ENCODE measurements at places on chromosomes 5 and 9.

- DNase-seq: no peak
Observed at GRCh38 chr9:80197661-80198060, 625.9 kb downstream of the TLE4 start.

GRCh38 chr5:155434681-155435080 is 421.1 kb downstream of the KIF4B start:
- DNase-seq: no peak

- DNase-seq: peak; percentile 56
Observed at GRCh38 chr9:37415011-37415719, 7.3 kb upstream of the GRHPR start.

- DNase-seq: no peak
Observed at GRCh38 chr5:136999787-137000186, 499.3 kb downstream of the SPOCK1 start.

- no peak for DNase-seq
Observed at GRCh38 chr5:141814064-141814964, 63.9 kb downstream of the PCDH1 start.

DNA sequence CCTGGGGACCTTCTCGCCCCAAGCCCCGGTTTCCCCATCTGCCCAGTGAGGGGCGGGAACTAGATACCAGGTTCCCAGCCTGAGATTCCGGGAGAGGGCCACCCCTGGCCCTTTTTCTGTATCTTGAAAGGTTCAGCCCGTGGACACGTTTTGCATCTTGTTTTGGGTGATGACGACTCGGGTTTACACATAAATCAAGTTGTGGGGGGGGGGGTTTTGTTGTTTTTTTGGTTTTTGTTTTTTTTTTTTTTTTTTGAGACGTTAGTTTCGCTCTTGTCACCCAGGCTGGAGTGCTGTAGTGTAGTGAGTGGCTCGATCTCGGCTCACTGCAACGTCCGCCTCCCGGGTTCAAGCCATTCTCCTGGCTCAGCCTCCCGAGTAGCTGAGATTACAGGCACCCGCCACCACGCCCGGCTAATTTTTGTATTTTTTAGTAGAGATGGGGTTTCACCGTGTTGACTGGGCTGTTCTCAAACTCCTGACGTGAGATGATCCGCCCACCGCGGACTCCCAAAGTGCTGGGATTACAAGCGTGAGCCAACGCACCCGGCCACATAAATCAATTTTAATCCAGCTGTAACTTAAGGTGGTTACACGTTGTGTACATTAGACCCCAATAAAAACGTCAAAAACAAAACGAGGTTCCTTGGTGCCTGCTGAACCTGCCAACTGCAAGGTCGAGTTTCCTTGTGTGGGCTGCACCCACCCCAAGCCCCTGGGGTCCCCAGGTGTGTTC is 1.1 kb upstream of the BRD3 start:
- peak; percentile 21 for DNase-seq

- DNase-seq: no peak
Observed at GRCh38 chr5:67435032-67435431, 238.4 kb upstream of the CD180 start.

DNA sequence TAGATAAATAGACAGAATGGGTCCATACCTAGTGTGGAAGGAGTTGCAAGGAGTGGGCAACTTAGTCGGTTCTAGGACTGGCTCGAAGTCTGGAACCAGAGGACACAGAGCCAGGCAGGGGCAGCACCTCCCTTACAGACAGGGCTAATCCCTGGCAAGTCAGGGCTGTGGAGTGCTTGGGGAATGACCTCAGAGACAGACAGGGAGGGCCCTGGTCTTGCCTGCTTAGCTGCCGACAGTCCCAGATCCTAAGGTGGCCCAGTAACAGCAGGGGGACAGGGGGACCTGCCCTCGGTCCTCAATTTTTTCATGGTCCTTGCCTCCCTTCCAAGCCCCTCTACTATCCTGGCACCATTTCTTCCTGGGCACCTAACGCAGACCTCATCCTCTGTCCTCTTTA is 222.4 kb upstream of the TNC start:
- no peak for DNase-seq

GRCh38 chr5:157328277-157328912 is 62.5 kb downstream of the CYFIP2 start:
- DNase-seq: peak; percentile 69

DNA sequence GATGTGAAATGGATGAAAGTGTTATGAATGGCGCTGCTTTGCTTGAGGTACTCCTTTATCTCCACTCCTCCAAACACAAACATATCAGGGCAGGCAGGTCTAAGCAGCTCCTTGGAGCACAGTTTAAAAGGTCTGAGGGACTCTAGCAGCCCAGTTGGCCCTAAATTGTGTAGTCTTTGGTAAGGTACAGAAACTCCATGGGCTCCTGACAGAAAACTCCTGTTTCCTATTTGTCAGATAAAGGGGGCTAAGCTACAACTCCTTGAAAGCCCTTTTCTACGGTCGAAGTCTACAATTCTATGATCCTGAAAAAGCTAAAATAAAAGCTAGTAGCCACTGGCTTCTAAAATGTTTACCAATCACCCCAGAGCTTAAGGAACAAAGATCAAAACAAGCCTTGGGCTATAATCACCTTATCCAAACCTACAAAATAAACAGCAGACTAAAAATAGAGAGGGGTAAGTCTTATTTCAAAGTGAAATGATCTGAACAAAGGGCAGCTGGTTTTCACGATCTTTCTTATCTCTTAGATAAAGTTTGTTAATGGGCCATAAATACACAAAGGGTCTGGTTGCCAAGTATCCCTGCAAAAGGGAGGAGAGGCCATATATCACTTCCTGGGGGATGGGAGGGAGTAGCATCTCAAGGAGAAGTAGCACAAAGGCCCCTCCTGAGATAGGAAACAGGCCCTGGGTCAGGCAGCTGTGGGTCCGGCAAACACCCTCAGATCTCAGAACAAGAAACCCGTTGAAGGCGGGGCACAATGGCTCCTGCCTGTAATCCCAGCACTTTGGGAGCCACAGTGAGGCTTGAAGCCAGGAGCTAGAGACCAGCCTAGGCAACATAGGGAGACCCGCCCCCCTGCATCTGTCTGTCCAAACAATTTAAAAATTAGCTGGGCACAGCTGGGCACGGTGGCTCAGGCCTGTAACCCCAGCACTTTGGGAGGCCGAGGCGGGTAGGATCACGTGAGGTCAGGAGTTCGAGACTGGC is 28.3 kb upstream of the DENND4C start:
- no peak for DNase-seq

- DNase-seq: no peak
Observed at GRCh38 chr9:130921300-130921988, 17.6 kb downstream of the FIBCD1 start.

DNA sequence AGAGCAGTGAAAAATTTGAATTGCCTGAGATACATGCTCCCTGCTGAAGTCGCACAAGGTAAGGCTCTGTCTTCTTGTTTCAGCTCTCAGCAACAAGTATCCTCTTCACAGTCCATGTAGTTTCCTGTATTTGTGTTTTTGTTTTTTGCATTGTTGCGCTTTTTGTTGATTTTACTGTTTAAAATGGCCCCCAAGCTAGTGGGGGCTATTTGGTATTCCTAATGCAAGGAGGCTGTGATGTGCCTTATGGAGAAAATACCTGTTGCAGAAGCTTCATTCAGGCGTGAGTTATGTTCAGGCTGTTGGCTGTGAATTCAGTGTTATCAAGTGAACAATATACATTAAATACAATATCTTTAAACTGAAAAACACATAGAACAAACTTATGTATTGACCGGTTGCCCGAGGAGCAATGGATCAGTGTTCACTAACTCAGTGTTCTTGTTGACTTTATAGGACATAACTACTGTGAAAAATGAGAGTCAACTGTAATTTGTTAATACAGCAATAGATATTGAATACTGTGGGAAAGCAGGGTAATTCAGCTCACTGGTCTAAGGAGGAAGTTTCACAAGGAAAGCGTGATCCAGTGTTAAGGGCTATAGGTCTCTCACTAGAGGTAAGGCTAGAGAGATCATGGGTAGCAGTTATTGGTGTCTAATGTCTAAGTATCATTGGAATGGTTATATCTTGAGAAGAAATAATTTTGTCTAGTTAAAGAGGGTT is 150.5 kb downstream of the GCNT1 start:
- DNase-seq: no peak

GRCh38 chr9:117080765-117081390 is 334.0 kb downstream of the ASTN2 start:
- DNase-seq: no peak

- no peak for DNase-seq
Observed at GRCh38 chr5:129051283-129051682, 43.3 kb upstream of the ISOC1 start.

- no peak for DNase-seq
Observed at GRCh38 chr9:8783941-8784340, 984.4 kb upstream of the DMAC1 start.

GRCh38 chr5:34610546-34610945 is 45.6 kb upstream of the RAI14 start:
- no peak for DNase-seq

- DNase-seq: no peak
Observed at GRCh38 chr9:69519470-69520240, 152.5 kb downstream of the APBA1 start.

- DNase-seq: no peak
Observed at GRCh38 chr9:121746866-121747265, 95.4 kb downstream of the DAB2IP start.

DNA sequence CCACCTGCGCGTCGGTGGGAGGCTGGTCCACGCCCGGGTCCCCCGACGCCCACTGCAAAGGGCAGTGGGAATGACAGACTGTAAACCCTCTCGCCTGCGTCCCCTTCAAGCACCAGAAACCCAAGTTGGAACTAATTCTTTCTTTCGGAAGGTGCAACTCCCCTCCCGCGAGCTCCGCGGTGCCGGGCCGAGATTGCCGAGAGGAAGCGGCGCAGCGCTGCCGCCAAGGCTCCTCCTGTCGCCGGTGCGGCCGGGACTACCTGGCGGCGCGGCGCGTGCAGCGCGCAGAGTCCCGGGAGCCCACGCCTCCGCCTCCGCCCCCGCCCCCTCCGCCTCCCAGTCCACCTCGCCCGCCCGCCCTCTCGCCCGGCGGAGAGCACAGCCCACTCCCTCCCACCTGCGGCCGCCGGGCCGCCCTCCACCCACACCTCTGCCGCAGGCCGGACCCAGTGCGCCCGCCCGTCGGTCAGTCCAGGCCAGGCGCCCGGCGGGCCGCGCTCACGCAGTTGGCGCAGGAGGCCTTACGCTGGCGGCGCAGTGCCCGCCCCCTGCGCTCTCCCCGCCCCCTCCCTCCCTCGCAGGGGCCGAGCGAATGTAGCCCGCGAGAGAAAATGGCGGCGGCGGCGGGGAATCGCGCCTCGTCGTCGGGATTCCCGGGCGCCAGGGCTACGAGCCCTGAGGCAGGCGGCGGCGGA is at the start of gene MAP3K1:
MAP3K1 (plus strand) TSS at position 587 of the 695 bp plus-strand sequence; CDS start at position 612, 25 bp downstream.
- DNase-seq: peak; percentile 88

DNA sequence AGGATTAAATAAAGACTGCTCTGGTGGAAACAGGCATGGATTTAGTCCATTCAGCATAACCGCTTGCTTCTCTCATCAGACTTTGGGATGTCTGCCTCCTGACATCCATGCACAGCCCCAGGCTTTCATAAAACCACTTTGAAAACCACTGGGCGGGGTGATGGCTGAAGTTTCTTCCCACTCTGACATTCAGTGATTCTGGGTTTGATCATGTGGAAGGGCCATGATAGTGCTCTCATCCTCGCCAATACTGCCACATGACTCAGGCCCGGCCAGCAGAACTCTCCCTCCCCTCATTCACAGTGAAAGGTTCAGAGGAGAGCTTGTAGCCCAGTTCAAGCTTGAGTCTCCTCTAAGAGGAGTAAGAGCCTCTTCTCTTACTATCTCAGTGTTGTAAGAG is 29.6 kb upstream of the GLRA1 start:
- no peak for DNase-seq

DNA sequence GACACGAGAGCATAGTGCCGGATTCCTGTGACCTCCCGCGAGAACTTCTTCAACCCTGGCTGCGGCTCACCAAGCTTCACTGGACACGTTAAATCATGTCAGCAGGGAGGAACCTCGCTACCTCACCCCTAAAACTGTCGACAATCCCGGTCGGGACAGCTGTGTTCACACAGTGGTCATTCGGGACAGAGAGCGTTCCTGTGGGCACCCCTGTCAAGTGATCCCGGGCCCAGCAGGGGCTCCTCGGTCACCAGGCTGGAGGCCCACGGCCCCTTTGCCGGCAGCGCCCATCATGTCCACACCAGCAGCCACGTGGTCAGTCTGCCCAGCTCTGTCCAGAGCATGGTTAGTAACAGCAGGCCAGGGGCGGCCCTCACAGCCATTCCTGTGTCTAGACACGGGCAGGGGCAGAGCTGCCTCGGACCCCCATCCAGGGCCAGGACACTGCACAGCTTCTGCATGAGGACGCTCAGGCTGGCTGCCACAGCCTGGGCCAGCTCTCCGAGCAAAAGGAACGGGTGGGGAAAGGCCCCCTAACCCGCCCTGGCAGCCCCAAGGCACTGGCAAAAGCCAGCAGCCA is 3.5 kb downstream of the INPP5E start:
- DNase-seq: no peak
